ENCODE measurements at places on chromosomes 1 and 21.

DNA sequence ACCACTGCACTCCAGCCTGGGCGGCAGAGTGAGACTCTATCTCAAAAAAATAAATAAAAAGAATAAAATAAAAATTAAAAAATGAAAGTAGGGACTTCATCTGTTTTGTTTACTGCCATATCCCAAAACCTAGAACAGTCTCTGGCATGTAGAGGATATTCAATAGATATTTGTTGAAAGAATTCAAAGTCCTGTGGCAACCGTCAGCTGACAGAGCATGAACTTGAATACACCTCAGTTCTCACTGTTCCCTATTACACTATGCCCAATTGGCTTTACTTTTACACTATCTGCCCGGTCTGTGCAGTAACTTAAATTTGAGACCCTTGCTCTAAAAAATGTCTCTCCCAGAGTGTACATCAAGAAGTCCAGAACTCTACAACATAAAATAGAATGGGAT is 46.2 kb downstream of the PRDX6 start:
- DNase-seq, result no peak

GRCh38 chr21:36005018-36005417 is 55.3 kb downstream of the SETD4 start:
- no peak for DNase-seq

GRCh38 chr1:221336126-221336525 is 405.8 kb downstream of the DUSP10 start:
- DNase-seq, result no peak

- DNase-seq, result no peak
Measured at GRCh38 chr1:18693256-18694098, 62.8 kb downstream of the PAX7 start.

DNA sequence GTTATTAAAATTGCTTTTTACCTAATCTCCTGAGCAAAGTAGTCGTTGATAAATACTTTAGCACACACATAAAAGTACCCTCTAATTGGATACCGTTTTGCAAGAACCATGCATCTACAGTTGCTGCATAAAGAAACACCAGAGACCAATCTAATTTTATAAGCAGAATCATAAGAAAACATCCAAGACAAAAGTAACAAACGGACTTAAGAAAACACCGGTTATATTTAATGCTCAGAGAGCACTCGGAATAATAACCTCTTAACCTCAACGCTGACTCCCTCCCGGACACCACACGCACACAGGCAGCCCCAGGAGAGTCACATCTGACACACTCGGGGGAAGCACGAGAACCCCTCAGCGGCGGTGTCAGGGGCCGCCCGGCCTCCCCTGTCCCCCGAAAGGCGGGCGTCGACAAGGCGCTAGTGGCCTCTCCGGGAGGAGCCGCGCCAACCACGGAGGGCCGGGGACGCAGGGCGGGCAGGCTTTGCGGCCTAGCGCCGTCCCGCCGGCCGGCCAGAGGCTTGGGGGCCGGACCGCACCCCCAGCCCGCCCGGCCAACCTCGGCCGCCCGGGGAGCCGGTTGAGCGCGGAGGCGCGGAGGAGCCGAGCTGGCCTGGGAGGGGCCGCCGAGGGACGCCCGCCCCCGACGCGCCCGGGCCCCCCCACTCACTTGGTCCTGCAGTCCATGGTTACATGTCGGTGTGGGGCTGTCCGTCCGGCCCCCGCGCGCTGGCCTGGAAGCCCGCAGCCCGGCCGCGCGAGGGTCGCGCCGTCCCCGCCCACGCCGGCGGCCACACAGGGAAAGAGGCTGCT is 606 bp downstream of the DENND1B start:
- no peak for DNase-seq

All from NCI-H524 treated with DMSO at 0.1 percent for 48 hours (cell line).